Stimulated activated CD4-positive, alpha-beta T cell treated with anti-CD3 and anti-CD28 coated beads, Interleukin-2, amount 100 ng/mL, for 48 hours (primary cell): ENCODE measurements at places on chromosomes 12 and 14.

GRCh38 chr12:48995086-48995879 is 3.9 kb downstream of the DDN start:
- DNase-seq: no peak

- no peak for DNase-seq
Observed at GRCh38 chr14:95199298-95199983, 42.1 kb upstream of the DICER1 start.

- no peak for DNase-seq
Observed at GRCh38 chr12:948238-948637, 1.3 kb downstream of the RAD52 start.

GRCh38 chr14:31543969-31544799 is 17.0 kb upstream of the NUBPL start:
- no peak for DNase-seq

DNA sequence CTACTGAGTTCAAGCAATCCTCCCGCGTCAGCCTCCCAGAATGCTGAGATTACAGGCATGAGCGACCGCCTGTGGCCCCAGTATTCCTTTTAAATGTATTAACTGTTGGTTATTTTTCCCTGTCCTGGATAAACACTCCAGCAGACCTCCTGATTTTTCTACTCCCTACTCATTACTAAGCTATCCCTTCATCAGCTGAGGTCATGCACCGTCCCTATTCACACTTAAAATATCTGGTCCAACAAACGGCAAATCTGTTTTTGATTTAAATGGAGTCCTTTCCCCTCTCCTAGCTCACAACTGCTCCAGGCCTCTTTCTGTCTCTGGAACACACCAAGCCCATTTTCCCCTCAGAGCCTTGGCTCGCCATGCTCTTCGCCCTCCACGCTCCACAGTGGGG is 1003.3 kb upstream of the TMEM132C start:
- no peak for DNase-seq

DNA sequence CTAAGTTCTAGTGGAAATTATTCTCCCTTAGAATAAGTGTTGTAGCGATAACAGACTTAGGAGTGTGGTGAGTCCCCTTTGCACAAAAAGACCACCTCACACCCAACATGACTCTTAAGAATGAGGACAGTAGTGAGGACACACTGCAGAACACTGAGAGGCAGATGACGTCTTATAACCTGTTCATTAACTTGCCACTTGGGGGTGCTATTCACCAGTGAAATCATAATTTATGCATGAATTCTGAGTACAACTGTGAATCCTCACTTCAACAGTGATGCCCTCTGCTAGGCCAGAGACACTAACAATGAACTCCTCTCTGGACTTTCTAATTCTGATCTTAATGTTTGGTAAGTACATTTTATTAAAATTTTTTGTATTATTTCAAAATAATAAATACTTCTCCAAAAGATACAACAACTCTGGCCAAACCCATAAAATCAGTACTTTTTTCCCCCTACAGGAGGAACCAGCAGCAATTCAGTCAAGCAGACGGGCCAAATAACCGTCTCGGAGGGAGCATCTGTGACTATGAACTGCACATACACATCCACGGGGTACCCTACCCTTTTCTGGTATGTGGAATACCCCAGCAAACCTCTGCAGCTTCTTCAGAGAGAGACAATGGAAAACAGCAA is 274.7 kb downstream of the DAD1 start:
- DNase-seq: no peak

- DNase-seq: no peak
Observed at GRCh38 chr12:10617863-10618262, 4.5 kb upstream of the MAGOHB start.

- no peak for DNase-seq
Observed at GRCh38 chr12:80509781-80510556, 65.9 kb downstream of the PTPRQ start.

DNA sequence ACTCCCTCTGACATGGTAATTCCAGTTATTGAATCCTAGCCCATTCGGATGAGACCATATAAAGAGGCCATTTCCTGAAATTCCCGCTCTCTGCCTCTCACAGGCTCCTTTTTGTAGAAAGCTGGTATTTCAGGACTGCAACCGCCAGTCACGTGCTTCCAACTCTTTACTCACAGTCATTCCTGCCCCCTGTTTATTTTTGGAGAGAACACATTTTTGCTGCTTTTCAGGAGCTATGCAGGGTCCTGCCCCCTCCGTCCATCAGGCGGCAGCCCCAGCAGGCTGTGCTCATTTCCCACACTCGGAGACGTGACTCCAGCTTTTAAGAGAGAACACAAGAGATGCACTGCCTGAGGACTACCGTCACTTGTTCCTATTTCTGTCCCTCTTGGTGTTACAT is 26.8 kb downstream of the IFT43 start:
- no peak for DNase-seq

GRCh38 chr14:103436533-103436932 is 51.3 kb downstream of the MARK3 start:
- DNase-seq: no peak

DNA sequence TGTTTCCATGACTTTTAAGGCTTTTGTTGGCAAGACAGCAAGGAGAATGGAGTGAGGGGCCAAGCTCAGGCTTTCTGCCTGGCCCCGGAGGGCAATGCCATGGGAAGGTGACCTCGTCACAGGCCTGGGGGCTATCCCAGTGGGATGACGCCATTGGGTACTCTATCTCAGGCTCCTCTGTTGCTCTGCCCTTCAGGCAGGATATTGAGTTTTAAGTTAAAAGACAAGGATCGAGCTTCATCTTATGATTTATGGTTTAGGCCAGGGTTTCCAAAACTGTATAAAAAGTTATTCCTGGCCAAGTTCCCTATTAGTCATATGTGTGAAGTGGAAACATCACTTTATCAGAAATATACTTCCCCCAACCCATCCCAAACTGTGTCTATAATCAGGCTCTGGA is 127.7 kb downstream of the ZFP36L1 start:
- DNase-seq: no peak

- DNase-seq: no peak
Observed at GRCh38 chr14:32349322-32349721, 20.2 kb downstream of the AKAP6 start.

DNA sequence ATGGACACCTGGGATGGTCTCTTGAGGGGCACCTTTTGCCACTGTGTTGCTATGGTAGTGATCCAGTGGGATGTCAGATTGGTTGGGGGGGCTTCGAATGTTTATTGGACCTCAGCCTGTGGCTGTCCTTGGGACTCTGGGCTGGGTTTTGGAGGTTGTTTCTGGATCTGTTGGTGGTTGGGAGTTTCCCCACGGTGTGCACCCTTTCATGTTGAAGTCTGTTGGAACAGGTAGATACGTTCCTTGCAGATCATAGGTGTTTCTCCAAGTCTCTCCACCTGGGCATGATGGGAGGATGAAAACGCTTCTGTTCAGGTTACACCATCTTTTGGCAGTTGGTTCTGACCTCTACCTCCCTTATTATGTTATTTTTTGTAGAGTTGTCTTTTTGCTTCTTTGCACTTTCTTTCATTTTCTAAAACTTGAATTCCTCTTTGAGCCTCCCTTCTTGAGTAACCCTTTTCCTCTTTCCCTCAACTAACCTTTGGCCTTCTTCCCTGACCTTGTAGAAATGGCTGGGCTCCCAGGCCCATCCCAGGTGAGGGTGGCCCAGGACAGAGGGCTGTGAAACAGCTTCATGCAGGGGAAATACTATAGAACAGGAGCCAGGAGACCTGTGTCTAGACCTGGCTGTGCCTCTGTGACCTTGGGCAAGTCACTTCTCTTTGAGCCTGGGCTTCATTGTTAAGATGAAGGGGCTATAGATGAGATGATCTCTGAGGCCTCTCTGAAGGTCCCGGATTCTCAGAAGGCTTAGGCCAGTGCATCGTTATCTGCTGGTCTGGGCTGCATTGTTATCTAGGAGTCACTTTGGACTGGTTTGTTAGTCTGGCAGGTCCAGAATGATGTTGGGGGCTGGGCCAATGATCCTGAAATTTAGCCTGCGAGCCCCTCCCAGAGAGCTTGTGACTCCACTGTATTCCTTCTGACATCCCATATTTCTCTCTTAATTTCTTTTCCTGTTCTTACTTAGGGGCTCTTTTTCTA is 2.0 kb downstream of the ATN1 start:
- no peak for DNase-seq

DNA sequence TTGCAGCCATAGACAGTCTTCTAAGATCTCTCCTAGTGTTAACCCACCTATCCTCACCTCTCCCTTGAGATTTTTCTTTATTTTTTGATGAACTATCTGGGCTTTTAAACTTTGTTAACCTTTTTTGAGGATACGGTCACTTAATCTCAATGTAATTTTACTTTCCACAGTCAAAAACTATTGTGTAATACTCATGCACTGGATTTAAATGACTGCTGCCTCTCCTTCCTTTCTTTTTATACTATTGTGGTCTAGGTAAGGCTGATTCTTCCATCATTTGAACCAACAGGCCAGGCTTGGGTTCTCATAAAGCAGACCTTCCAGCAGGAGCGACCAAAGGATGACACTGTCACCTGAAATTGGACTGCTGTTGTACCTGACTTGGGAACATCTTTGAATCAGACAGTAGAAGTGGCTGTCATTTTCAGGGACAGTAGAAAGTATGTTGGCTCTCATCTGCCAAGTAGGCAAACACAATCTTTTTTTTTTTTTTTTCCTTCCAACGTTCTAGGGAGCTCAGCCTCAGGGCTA is 689 bp upstream of the PDE3A start:
- DNase-seq: no peak

DNA sequence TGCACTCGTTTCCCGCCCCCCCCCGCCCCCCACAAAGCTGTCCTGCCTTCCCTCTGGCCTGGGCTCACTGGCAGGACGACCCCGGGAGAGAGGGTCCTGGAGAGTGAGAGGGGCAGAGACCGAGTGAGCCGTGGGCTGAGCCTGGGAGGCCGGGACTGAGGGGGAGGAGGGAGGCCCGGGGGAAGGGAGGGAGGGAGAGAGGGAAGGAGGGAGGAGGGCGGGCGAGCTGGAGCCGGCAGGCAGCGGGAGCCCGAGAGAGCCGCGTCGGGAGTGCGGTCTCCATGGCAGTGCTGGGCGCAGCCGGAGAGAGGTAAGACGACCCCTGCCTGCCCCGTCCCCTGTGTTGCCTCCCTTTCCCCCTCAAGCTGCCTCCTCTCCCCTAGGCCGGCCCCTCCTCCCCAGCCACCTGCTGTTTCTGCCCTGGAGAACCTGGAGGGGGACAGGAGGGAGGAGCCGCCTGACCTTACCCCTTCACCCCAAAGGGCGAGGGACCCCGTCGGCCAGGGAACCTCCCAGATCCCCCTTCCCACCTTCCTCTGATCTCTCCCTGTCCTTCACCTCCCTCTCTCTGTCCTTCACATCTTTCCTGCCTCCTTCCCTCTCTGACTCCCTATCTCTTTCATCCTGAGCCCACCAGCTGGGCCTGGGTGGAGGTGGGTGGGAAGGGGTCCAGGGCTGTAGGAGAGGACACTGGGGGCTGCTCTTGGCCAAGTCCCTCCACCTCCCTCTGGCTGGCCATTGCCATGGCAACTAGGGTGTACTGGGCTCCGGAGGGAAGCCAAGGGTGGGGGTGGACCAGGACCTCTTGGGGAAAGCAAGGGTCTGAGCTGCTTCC is at the start of gene GPR162:
Gene GPR162 (plus strand): TSS at position 231 of the 835 bp plus-strand sequence. CDS start 2,078 bp downstream, outside the sequence.
- no peak for DNase-seq

GRCh38 chr12:122545855-122546254 is 18.8 kb downstream of the KNTC1 start:
- DNase-seq: no peak

DNA sequence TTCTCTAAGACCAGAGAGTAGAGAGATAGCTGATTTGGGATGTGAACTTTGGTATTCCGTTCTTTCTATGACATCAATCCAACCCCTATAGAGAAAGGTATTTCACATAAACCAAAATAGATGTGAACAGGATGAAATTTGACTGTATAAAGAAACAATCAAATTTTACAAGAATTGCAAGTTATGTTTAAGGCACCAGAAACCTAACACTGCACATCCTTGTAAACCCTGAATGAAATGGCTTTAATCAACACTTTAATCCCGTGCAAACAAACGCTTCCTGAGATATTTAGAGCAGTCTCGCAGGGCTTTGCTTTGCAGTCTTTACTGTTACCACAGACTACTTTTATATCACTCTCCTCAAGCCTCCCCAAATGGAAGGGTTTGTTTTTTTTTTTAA is 125.1 kb downstream of the APAF1 start:
- DNase-seq: no peak

- DNase-seq: no peak
Observed at GRCh38 chr12:46686267-46686942, 139.4 kb downstream of the SLC38A4 start.

- no peak for DNase-seq
Observed at GRCh38 chr12:79298506-79298905, 392.3 kb downstream of the PAWR start.

DNA sequence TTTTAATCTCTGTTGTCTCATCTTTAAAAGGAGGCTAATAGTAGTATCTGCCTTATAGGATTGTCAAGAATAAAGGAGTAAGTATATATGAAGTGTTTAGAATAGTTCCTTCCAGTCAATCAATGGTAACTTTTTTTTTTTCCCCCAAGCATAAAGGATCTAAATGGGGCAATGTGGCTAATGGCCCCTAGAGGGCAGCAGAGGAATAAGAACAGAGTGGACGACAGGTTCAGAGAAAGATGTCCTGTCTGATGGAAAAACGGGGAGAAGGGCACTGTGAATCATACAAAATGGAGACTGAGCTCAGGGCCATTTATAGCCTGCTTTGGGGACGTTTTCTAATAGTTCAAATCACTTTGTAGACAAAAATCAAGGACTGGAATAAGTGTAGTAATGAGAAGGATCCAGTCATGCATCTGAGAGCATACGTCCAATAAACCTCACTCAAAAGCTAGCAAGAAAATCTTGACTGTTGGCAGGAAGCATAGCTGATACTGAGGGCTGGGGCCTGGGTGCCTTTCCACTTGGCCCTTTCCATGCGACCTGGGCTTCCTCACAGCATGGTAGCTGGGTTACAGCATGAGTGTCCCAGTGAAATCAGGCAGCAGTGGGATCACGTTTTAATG is 51.3 kb downstream of the IFNG-AS1 start:
- peak; percentile 57 for DNase-seq

- no peak for DNase-seq
Observed at GRCh38 chr12:112782250-112782649, 9.3 kb upstream of the RPH3A start.

- DNase-seq: no peak
Observed at GRCh38 chr14:21543521-21543960, 17.4 kb upstream of the SALL2 start.

DNA sequence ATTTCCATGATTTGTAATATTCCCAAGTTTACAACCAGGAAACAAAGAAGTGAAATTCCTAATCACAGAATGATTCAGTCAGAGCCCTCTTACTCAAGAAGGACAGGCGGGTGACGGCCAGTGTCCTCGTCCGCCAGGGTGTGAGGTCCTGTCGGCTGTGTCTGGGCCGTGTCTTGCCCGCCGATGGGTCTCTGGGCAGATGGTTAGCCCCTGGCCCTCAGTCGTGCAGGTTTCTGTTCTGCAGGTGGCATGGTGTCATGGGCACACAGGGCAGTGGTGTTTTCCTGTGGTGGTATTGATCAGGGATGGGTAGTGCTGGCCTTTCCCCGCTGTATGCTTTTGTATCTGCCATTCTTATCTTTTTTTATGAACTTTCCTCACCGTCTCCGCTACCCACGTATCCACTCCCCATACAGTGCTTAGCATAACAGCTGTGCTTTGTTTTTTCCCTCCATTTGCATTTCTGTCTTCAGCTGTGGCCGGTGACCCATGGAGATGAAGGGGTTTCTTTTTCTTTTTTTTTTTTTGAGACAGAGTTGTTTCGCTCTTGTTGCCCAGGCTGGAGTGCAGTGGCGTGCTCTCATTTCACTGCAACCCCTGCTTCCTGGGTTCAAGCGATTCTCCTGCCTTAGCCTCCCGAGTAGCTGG is 100.7 kb downstream of the TSPAN9 start:
- no peak for DNase-seq
